ENCODE measurements at places on chromosomes 13 and 19.

DNA sequence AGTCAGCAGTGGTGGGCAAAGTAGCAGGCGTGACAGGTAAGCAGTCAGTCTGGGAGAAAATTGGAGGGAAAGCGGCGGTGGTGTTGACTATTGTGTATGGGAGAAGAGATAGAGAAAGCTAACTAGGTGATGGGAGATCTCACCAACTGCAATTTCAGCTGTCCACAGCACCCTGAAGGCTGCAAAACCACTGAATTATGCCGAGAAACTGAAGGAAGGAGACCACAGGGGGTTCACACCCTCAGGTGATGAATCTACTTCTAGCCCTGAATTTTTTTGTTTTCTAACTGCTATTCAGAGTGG, 631.5 kb downstream of the UQCRFS1 start:
- DNase-seq = no peak

DNA sequence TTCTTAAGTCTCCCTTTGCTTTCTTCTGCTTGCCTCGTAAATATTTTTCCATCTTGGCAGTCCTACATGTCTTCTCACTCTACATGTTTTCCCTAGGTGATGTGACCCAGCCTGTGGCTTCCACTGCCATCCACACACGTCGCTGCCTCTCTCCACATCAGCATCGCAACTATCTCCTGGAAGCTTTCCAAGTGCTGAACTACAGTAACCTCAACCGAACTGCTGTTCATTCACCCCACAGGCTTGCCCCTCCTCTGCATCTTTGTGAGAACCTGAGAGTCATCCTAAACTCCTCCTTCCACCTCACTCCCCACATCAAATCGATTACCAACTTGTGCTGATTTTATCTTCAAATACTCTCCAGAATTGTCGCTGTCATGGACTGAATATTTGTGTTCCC, 41.2 kb upstream of the USPL1 start:
- no peak for DNase-seq

DNA sequence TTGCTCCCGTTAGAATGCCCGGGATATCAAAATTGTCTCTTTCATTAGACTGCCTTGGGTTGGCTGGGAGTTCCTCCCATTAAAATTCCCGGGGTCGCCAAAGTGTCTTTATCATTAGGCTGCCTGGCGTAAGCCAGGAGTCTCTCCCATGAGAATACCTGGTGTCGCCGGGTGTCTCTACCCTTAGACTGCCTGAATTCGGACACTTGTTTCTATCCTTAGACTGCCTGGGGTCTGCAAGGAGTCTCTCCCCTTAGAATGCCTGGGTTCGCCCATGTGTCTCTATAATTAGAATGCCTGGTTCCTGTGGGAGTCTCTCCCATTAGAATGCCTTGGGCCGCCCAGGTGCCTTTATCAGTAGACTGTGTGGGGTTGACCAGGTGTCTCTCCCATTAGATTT, 1538.2 kb downstream of the UQCRFS1 start:
- DNase-seq = no peak

DNA sequence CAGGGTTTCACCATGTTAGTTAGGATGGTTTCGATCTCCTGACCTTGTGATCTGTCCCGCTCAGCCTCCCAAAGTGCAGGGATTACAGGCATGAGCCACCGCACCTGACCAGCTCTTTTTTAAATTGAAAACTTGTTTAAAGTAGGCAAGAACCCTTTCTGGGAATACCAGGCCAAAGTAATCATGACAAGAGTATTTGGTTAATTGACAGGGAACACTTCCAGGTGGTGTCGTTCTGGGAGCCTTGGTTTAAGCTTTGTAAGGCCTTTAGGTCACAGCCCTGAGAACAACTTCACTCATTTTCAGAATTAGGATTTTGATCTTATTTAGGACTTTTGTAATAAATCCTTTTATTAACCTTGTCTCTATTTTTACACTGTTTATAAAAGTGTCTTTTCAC, 115.2 kb downstream of the LMO7 start:
- DNase-seq = no peak

DNA sequence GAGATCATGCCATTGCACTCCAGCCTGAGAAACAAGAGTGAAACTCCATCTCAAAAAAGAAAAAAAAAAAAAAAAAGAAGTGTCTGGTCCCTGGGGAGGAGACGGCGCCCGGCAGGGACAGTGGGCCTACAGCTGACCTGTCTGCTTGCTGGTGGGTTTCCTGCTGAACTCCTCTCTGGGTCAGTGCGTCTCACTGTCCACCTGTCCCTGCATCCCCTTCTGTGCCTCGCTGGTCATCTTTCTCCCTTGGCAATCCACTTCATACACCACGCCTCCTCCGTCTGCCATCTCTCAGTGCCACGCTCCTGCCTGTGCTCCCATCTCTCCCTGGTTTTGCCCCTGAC, 63.4 kb downstream of the ACSBG2 start:
- DNase-seq = no peak

- no peak for DNase-seq
Observed at GRCh38 chr13:97286317-97287046, 64.3 kb downstream of the MBNL2 start.

- no peak for DNase-seq
Observed at GRCh38 chr19:40801426-40802299, 2.7 kb downstream of the EGLN2 start.
